ENCODE measurements at places on chromosomes 7 and 10.

GRCh38 chr7:150877536-150877935, 25.2 kb downstream of the AOC1 start:
- no peak for DNase-seq

GRCh38 chr10:98610836-98611235, 164.1 kb upstream of the HPS1 start:
- DNase-seq = no peak

DNA sequence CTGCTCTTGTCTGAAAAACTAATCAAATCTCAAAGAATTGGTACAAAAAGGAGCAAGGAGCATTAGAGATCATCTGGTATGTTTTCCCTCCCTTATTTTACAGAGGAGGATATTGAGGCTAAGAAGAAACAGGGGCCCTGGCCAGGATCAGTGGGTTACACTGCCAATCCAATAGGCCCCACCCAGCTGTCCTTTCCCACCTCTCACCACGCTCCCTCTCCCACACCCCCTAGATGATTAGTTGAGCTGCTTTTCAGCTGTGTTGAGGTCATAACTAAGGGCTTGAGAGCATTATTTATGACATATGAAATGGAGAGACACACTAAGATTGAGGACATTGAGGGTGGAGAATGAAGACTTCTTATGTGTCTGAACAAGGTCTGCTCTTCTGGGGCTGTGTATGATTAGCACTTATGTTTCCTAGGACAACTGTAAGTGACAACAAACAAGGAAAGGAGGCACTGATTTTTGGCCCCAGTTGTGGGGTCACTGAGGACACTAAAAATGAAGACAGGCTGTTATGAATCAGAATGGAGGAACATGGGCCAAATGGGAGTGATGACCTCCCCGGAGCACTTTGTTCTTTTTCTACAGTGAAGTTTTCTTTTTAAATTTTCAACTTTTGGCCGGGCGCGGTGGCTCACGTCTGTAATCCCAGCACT, 26.5 kb downstream of the VWA2 start:
- DNase-seq = no peak

GRCh38 chr7:48388911-48389310, 217.7 kb downstream of the ABCA13 start:
- DNase-seq = no peak

- no peak for DNase-seq
Observed at GRCh38 chr10:30488316-30488715, 54.3 kb downstream of the MAP3K8 start.

DNA sequence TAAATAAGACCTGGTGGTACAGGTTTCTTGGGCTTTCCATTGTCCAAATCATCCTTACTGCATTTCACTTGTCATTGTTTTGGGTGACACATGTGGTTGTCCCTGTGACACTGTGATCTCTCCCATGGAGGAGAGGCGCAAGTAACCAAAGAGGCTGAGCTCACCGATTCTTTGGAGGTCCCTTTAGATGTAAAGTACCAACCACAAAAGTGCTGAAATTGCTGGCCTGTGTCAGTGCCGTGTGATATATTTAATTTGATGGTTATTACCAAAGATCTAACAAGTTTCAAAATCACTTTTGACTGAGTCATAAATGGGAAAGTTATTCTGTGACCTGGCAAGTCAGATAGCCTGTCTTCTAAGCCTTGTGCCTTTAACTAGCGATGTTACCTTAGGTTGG, 19.4 kb downstream of the MCM10 start:
- no peak for DNase-seq
